Stimulated activated CD4-positive, alpha-beta T cell treated with anti-CD3 and anti-CD28 coated beads, Interleukin-4, amount 100 ng/mL, for 1 hour (primary cell): ENCODE measurements at places on chromosomes 3 and 15.
A peak's percentile ranks its signal among the peaks of the same experiment; 100 is the strongest.

DNA sequence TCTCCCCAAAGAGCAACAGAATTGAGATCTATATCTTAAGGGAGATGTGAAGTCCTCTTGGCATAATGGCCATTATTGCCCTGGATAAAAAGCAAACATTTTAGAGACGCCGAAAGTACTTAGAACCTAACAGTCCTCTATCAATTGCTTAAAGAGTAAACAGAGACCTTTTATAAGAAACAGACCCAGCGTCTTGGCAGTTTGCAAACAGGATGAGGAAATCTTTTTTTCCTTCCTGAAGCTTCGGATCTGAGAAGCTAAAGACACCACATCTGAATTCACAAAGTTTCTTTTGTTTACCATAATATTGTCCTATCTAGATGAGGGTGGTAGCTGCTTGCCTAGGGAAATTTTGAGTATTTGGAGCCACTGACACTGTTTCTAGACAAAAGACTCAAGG, 59.9 kb upstream of the LIMD1 start:
- DNase-seq, result no peak

GRCh38 chr3:182349051-182349450, 444.3 kb upstream of the ATP11B start:
- no peak for DNase-seq

DNA sequence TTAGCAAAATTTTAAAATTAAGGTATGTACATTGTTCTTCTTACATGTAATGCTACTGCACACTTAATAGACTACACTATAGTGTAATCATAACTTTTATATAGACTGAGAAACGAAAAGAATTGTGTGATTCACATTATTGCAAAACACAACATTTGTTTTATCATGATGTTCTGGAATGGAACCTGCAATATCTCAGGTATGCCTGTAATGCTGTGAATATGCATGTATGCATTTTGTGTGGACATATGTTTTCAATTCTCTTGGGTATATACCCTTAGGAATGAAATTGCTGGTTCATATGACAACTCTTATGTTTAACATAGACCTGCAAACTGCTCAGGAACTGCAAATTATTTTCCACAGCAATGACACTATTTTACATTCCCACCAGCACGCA, 38.6 kb upstream of the TJP1 start:
- no peak for DNase-seq

DNA sequence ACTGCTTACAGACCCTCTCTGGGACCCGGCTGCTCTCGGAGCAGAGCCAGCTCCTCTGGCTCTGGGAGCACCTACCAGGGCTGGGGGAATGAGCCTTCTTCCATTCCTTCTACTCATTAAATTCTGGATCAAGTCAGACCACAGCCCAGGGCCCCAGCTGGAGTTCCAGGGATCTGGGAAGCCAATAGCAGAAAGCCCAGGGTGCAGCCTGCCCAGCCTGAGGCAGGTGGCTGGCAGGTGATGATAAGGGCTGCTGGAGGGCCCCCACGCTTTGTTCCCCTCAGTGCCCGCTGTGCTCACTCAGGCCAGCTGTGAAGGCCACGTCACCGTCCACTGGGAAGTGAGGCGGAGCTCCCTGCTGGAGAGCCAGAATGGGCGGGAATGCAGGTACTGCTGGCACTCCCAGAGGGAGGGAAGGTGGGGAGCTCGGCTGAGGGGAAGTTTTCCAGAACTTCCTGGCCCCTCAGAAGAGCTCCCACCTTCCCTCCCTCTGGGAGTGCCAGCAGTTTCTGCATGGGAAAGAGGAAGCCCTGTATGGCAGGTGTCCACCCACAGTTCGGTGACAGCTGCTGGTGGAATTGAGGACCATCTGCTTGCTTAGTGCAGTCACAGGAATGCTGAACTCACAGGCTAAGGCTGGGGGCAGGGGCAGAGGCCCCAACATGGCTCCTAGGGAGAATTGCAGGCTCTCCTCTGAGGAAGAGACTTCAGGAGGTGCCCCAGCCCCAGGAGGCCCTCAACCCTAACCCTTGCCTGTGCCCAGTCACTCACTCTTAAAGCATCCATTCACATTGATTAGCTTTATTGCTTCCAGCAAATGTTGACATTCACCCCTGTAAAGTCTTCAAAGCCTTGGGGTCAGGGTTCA, 12.6 kb upstream of the RTP3 start:
- DNase-seq, result no peak

DNA sequence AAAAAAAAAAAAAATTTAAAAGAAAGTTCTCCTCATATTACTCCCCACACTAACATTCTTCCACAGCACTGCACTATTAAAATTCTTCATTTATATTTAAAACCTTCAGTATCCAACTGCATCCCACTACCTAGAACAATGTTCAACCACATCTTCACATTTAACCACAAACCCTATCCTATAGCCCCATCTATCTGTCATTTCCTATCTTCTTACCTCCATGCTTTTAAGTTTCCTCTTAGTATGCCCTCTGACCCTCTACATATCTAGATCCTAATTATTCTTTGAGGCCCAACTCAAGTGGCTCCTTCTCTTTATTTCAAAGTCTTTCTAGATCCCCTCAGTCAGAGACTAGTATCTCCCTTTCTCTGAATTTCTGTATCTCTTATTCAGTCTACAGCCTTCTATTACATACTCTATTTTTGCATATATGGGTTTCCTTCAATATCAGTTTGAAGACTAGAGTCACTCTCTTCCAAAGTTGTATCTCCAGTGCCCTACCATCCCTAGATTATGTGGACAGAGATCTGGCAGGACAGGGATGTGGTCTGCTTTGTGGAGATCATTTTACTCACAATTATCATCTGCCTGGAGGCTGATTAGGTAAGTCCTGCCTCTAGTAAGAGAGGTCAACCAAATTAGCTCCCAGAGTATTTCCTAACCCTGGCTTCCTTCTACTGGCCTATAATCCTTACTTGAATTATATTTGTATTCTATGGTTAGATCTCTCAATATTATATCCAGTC, 1.4 kb downstream of the CIAO2A start:
- no peak for DNase-seq

GRCh38 chr15:83653288-83653638, 660 bp upstream of the ADAMTSL3 start:
- no peak for DNase-seq

DNA sequence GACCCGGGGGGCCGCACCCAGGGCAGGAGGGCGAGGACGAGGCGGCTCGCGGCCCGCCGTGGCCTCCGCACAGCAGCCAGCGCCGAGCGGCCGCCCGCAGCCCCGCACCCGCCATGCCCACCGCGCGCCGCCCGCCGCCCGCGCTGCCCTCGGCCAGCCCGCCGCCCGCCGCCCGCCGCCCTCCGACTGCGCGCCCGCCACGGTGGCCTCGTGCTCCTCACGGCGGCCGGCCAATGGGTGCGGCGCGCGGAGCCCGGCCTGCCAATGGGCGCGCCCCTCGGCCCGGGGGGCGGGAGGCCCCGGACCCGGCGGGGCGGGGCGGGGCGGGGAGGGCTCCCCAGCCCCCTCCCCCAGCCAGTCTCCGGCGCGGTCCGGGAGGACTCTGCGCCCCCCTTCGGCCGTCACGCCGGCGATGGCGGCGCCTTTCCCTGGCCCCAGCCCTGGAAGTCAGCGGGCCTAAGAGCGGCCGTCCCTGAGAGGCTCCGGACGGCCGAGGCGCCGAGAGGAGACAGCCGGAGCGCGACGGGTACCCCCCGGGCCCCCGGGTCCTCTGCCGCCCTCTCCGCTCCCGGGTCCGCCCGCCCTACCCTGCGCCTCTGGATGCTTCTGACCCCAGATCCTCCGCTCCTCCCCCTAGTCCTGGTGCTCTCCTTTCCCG, at the start of gene NT5DC2:
TSS of gene NT5DC2 (minus strand) at position 235 of the 658 bp plus-strand sequence. CDS start at position 115, 120 bp downstream.
- DNase-seq, result peak; percentile 72

DNA sequence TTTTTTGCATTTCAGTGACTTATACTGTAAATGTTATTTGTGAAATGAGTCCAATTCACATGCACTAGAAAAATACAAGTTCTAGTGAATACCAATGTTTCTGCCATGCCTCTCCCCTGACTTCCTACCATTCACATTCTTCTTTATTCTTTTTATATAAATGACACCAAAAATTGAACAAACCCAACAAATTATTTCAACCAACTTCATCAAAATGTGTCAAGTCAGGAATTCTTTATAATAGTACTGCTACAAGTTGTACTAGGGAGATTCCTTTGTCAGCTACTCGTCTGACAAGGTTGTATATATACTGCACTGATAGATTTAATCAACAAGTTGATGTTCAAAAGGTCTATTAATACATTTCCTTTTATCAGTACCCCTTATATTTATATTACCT, 3.0 kb downstream of the TBL1XR1 start:
- no peak for DNase-seq

DNA sequence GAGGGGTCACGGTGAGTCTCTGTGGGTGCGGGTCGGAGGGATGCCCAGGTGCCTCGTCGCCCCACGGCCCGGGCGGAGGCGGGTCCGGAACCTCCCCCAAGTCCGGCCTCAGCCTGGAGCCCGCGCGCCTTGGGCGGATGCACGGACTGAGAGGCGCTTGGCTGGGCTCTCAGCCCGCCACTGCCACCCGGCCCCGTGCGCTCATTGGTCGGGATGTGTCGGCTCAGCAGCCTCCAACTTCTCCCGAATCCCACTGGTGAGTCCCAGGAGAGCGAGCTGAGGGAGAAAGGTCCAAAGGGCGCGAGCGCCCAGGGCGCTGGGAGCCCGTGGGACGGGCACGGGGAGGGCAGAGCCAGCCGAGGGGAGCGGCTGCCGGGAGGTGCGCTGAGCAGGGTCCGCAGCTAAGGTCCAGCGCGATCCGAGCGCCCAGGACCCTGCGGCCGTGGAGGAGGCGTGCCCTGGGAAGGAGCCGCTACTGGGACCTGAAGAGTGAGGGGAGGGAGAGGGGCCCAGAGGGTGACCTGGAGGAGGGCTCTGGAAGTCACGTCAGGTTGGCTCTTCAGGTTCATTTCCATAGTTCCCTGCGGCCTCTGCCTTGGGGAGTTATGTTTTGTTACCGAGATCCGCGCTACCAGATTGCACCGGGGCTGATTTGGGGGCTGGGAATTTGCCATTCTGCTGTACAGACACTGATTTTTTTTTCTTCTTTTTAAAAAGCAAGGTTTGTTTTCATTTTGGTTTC, at the start of gene MME:
TSS of gene MME (plus strand) at position 574 of the 742 bp plus-strand sequence. CDS start 3,849 bp downstream, outside the sequence.
- DNase-seq, result no peak

- no peak for DNase-seq
These were observed 32.3 kb downstream of the CHDH start for GRCh38 chr3:53813876-53814275.

DNA sequence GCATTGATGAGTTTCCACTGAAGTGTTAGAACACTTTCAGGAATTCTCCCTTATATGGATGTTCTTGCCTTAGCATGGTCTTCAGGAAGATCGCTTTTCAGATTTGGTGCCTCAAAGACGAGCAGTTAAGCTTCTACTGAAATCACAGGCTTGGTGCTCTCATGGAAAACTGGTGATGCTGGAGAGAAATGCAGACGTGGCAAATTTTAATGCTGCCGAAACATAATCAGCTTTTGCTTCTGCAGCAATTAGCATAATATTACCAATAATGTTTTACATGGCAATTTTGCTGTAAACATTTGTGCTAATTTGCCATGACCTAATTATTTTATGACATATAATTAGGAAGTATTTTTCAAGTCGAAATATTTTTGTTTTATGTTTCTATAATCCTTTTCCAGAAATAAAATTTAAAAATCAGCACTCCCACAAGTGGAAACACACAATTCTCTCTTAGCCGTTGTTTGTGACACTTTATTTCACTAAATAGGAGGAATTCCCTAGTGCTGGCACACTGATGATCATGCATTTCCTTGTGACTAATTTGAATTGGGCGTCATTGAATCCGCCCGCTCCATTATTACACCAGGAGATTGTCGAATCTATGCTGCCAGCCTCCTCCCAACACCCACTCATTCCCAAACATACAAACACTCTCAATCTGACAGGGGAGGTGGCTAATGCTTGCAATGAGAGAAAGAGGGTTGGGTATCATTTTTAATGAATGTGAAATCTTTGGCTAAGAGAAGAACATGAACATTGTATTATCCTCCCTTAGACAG, 506.8 kb upstream of the PPP2R3A start:
- no peak for DNase-seq

- no peak for DNase-seq
These were observed 16.1 kb downstream of the ZNF80 start for GRCh38 chr3:114221165-114221880.

DNA sequence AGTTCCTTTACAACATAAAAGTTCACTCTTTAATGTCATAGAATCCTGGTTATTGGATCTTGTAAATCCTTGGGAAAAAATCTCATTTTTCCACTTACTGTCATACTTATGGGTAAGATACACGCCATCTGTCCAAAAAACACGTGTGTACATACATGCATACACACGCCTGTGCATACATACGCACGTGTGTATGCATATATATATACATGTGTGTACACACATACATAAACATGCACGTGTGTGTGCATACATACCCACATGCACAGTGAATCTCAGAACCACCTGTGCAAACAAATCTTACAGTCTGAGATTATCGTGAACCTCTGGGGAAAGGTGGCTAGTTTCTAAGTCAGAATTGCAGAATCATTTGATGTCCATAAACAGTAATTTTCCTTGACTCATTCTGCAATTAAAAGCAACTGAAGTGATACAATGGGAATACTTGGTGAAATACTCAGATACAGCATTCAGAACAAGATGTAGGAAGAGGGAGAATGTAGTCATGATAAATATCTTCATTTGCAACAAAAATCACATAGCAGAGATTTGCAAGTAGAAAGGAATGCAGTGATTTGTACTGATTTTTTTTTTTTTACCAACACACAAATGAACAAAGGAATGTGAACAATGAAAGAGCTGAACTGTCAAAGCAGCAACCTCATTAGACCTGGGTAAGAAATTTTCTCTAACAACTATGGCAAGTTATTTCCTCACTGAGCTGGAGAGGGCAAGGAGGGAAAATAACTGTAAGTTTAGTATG, 160.6 kb upstream of the POU1F1 start:
- DNase-seq, result no peak

DNA sequence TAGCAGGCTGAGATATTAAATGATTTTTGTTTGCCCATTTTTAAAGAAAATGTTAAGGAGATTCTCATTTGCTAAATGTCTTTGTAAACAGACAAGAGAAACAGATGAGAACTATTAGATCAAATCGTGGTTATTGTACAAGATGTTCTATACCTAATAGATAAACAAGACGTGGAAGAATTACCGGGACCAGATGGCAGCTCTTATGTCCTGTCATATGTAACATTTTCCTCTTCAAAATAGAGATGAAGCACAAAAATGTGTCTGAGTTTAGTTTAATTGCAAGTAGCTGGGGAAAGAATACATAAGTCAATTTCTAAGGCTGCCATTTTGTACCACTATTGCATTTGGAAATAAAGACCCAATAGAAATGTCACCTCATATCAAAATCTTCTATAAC, 553.7 kb downstream of the TUSC7 start:
- DNase-seq, result no peak

DNA sequence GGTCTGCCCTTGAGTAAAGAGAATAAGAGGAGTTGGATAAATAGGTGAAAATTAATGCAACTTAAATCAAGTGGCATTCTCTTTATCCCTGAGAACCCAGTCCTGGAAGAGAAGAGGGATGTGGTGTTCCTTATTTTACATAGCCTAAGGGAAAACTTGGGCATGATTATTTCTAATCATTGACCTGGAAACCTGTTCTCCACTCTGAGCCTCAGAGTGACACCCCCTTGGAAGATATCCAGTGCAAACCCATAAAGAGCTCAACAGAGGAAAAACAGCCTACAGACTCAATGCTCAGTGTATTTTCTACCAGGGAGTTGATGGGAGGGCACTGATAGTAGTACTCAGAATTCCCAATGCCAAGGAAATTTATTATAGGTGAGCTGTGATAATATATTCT, 22.0 kb downstream of the SLC15A2 start:
- DNase-seq, result no peak

- no peak for DNase-seq
These were observed 60.3 kb downstream of the MYO9A start for GRCh38 chr15:72057548-72058091.
